ENCODE measurements at places on chromosomes 3 and 15. TPM values are rescaled to one million over a fixed set of nuclear protein-coding genes. Genes with fewer than 3 reads are reported as not detected.

DNA sequence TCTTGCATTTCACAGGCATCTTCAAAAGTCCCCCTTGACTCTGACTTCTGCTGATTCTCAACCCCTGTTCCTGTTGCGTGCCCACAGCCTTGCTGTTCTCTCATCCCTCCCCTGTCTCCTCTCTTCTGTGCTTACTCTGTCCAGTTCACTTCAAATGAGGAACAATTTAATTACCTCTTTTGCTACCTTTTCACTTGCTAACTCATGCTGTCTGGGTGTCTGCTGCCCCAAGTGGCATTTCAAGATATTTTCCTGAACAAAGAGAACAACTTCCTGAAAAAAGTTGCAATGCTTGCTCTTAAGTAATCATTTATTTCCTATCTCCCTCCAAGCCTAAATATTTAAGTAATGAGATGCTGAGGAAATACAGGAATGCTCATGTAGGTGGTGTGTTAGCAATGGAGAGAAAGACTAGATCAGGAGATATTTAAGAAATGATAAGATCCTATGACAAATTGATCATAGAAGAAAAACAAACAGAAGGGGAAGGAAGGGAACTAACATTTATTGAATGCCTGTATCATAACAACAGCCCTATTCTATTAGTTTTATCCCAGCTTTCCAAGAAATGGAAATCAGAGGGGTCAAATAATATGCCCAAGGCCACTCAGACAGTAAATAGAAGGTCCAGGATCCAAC lies 42.2 kb downstream of the SV2B start:
- DNase-seq, result no peak

DNA sequence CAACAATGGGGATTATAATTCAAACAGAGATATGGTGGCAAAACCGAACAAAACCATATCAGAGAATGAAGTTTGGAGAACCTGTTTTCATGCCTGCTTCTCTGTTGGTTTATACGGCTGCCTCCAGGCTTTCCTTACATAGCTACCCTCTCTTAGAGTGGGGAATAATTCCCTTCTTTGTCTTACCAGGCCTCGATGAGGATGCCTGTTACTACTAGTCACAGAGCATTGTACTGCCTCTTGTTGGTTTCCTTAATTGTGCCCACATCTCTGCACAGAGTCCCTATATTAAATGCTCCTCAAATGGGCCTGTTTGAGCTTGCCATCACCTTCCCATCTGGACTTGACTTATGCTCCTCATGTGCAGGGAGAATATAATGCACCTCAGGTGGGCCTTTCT lies 92.9 kb downstream of the NCEH1 start:
- no peak for DNase-seq

Gene CADPS
- 206 TPM for total RNA-seq

Gene CHRFAM7A
- 3.9 TPM for total RNA-seq

Gene SLC12A8
- 2.7 TPM for total RNA-seq

Gene RASGRF1
- 2.8 TPM for total RNA-seq

Gene ZMYND10
- 2.5 TPM for total RNA-seq

- no peak for DNase-seq
Observed at GRCh38 chr15:54789376-54789775, 407.4 kb downstream of the RSL24D1 start.

DNA sequence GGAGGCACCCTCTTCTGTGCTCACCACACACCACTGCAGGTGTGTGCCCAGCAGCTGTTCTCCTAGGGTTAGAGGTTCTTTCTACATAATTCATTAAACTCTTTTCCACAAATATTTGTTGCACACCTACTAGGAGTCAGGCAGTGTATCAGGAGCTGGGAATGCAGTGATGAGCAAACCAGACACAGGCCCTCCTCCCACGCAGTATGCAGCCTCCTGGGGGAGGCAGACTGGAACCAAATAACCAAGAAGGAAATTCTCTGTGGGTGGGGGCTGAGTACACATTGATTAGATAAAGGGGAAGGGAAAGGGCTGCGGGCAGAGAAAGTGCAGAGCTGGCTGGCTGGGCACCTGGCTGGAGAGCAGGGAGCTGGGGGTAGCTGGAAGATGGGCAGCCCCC lies 18.5 kb upstream of the C3orf22 start:
- DNase-seq, result no peak

DNA sequence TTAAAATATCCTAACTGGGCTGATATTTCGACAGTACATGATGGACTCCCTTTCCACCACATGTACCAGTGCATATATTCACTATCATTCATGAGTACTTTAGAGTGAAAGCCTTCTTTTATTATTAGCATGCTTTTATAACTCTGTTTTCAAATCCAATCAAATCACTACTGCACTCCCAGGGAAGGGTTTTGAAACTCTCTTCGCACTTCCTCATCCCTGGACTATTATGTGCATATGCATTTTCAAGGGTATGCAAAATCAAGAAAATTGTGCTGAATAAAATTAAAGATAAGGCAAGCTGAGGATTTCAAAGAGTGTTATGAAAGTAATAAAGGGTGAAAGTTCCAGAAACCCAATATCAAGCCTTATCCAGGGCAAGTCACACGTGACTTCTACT lies 411.4 kb upstream of the PDZRN3 start:
- DNase-seq, result no peak

GRCh38 chr3:170566413-170566812 lies 19.5 kb downstream of the SLC7A14 start:
- DNase-seq, result no peak

Gene ZPLD1
- not detected for total RNA-seq

Gene GOLGA8F
- total RNA-seq, result not detected

GRCh38 chr3:58122936-58123700 lies 87.7 kb downstream of the DNASE1L3 start:
- DNase-seq, result no peak

- DNase-seq, result no peak
Observed at GRCh38 chr15:78034495-78035191, 42.9 kb downstream of the TBC1D2B start.

- DNase-seq, result no peak
Observed at GRCh38 chr3:194045919-194046318, 90.0 kb upstream of the HES1 start.

Gene VIPR1
- 0.16 TPM for total RNA-seq

- no peak for DNase-seq
Observed at GRCh38 chr15:89751748-89752147, 699 bp upstream of the MESP1 start.

DNA sequence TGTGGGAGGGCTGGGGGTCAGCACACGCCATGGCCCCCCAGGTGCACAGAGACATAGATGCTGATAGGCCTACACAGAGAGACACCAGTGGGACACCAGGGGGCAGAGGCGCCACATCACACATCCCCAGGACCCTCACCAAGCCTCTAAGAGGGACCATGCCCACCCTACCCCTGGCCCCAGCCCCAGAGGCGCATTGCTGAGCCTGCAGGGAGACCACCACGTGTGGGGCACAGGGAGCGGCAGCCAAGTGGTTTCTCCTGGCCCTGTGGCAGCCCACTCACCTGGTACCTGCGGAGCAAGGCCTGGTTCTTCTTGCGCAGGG lies 1.2 kb downstream of the CCDC9B start:
- DNase-seq, result no peak

DNA sequence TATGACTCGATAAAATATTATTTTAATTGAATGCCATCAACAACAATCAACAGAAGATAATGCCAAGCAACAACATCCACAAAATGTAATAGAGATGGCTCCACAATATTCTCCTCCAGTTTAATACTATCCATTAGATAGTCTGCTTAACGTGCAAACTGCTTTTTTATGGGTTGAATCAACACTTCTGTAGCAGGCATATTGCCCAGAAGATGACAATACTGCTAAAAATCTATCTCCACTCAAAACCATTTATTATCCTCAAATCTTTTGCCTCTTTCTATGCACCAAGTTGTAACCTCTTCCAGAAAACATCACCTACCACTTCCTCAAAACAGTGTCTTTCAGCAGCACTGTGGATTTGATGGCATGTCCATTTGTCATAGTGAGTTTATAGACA lies 295.7 kb upstream of the LMCD1 start:
- no peak for DNase-seq

DNA sequence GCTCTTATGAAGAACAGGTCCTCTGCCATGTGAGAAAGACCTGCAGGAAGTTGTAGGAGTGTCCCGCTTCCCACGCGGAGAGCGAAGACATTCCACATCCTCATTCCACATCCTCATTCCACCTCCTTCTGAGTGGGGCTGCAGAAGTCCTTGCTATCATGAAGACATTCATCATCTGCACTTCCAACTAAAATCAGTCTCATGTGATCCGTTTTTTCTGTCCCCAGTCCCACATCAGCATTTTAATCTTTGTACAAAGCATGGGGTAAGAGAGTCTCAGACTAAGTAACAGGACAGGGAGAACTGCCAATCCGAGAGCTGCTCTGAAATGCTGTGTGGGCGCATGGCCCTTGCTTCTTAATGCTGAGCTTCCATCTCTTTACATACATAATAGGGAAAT lies 227.2 kb downstream of the RSRC1 start:
- no peak for DNase-seq

DNA sequence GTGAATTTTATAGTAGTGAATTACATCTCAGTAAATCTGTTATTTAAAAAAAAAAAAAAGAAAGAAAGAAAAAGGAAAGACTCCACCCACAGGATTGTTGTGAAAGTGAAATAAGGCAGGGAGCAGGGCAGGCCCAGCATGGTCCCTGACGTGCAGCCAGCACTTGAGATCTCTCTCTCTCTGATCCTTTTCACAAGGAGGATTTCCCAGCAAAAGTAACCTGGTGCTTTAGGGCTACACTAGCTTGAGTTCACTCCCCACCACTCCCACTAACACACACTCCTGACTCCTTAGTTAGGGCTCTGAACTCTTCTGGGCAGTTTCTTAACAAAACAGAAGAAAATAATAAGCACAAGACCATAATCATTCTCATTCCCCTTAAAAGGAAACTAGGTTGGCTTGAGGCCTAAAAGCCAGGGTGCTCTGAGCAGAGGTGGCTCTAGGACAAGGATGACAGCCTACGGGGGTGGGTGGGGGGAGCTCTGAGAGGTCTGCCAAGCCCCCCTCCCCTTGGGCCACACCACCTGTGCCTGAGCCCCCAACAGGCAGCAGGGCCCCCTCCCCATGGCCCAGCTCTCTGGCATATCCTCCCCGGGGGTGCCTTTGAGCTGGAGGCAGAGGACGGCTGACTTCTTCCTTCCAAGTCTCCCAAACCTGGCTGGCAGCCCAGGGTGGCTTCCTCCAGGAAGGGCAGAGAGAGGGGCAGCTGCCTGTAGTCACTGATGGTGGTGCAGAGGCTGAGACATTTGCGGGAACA lies 856 bp downstream of the TMEM40 start:
- no peak for DNase-seq

Gene TPRG1
- total RNA-seq, result 0.94 TPM

- no peak for DNase-seq
Observed at GRCh38 chr15:70509282-70509662, 254.1 kb downstream of the UACA start.

- DNase-seq, result no peak
Observed at GRCh38 chr15:76787273-76787672, 117.9 kb downstream of the SCAPER start.

Data from occipital lobe (tissue), 3 donors.